Breast epithelium (tissue), 4 donors: ENCODE measurements at places on chromosomes 7 and 10. TPM values are rescaled to one million over a fixed set of nuclear protein-coding genes. Genes with fewer than 3 reads are reported as not detected.

ENKUR gene
- total RNA-seq = not detected

SEMA3A gene
- total RNA-seq = 23.2 TPM

WDR11 gene
- total RNA-seq = 65.6 TPM

GSTK1 gene
- total RNA-seq = 196 TPM

WDFY4 gene
- total RNA-seq = 7.0 TPM

SFTPA1 gene
- total RNA-seq = not detected

FAM241B gene
- 6.2 TPM for total RNA-seq

ARMC3 gene
- 0.33 TPM for total RNA-seq

HOXA10 gene
- 2.3 TPM for total RNA-seq

IGF2BP3 gene
- 3.5 TPM for total RNA-seq

CTAGE6 gene
- 0.96 TPM for total RNA-seq

ZNF425 gene
- total RNA-seq = 2.6 TPM

RHBDD2 gene
- 47.7 TPM for total RNA-seq

CTAGE8 gene
- 4.3 TPM for total RNA-seq

ZPBP gene
- not detected for total RNA-seq

MCU gene
- total RNA-seq = 27.4 TPM

SLK gene
- 94.4 TPM for total RNA-seq

MMRN2 gene
- total RNA-seq = 32.6 TPM

CALHM3 gene
- total RNA-seq = not detected

CALCR gene
- total RNA-seq = 0.66 TPM

SORCS1 gene
- 2.9 TPM for total RNA-seq

TMEM225B gene
- 4.5 TPM for total RNA-seq

NPFFR1 gene
- total RNA-seq = not detected

TUBAL3 gene
- 1.9 TPM for total RNA-seq

RNF148 gene
- total RNA-seq = 1.3 TPM

FERD3L gene
- not detected for total RNA-seq

CRYGN gene
- not detected for total RNA-seq

PDZD7 gene
- total RNA-seq = 0.48 TPM

COBL gene
- total RNA-seq = 2.2 TPM

EGR2 gene
- 9.2 TPM for total RNA-seq

GIMAP4 gene
- total RNA-seq = 19.3 TPM

HGF gene
- total RNA-seq = 15.7 TPM

NKX6-2 gene
- not detected for total RNA-seq

WDR86 gene
- 15.5 TPM for total RNA-seq

CFAP69 gene
- total RNA-seq = 13.0 TPM

FBXO24 gene
- total RNA-seq = not detected

OR2A1 gene
- 0.33 TPM for total RNA-seq

UCN3 gene
- total RNA-seq = not detected

SEMA3D gene
- 7.0 TPM for total RNA-seq

MMD2 gene
- not detected for total RNA-seq

SLC13A1 gene
- total RNA-seq = not detected

CALHM1 gene
- not detected for total RNA-seq

HMX2 gene
- total RNA-seq = not detected

INSIG1 gene
- total RNA-seq = 89.6 TPM

KIAA1549 gene
- total RNA-seq = 1.8 TPM
